ENCODE measurements at places on chromosomes 7 and 10.

- DNase-seq, result peak; percentile 1
Observed at GRCh38 chr10:115706488-115707076, 566.4 kb downstream of the GFRA1 start.

DNA sequence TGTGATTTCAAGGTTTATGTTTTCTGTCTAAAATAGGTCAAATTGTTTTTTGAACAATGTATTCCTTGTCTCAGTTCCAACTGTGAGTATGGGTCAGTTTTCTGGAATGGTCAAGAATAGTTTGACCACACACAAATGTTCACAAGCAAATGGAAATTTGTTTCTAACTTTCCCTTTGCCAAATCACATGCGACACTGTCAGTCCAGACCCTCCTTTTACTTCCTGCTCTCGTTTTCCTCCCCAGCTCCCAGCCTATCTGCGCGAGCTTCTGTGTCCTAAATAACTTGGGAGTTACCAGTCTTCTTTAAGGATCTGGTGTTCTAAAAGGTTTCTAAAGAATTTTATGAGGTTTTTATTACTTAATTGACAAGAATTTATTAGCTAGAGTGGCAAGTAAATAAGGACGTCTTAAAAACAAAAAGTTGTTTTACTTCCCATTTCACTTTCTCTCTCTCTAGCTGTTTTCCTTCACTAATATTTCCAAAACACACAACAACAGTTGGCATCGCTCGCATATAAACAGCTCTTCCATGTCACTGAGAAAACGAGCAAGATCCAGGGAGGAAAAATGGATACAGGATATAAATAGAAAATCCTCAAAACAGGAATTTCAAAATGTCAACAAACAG, 266.1 kb upstream of the KLF6 start:
- no peak for DNase-seq

DNA sequence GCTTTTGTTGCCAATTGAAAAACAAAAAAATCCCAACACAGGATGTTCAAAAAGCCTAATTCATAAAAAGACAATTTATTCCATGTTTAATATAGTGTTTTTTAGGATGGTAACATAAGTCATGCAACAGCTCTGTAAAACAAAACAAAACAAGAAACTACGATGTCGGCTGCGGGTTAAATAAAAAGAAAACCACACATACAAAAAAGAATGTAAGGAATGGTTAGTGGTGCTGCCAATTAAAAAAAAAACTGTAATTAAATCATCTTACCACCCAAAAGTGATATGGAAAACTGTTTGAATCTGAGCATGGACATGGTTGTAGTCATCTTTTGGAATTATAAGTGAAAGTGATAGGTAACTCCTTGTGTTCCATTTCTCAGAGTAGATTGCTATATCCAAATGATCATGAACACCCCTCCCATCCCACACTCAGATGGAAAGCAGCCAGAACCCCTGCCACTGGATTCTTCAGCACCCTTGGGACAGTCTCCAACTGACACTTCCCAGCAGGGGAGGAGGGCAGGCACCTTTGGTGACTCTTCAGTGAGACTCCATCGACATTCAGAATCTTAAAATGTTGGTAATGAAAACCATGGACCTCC, 14.3 kb upstream of the DAGLB start:
- DNase-seq, result no peak

GRCh38 chr10:79376078-79376628, 28.9 kb downstream of the PPIF start:
- no peak for DNase-seq

DNA sequence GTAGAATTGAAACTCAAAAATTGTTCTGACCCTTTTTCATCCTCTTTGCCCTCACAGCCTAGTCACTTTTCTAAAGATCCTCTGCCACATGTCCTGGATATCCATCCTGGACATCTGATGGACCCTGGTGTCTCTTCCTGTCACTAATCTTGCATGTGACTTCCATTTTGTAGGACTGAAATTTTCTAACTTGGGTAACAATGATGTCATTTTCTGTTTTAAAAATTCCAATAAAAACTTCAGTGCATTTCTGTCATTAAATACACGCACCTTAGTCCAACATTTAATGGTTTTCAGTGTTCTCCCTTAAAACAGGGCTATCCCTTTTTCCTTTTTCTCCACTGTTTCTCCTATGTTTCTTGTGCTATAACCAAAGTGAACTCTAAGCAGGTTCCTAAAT, 684.9 kb upstream of the ANKRD30A start:
- no peak for DNase-seq

DNA sequence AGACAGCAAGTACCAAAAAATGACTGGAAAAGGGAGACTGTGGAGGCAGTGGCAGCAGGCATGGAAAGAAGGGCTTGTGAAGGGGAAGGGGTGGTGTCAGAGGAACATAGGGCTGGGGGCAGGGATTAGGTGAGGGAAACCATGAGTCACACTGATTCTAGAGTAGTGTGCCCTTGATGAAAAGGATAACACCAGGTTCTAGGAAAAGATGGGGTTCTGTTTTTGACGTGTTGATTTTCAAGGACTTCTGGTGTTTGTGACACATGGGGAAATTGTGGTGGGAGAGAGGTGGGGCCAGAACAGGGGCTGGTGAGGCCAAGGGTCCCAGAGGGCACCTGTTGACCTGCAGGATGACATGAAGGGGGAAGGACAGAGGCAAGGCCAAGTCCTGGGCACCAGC, 57.1 kb downstream of the FIGNL1 start:
- DNase-seq, result no peak

GRCh38 chr7:26667514-26668133, 196.8 kb downstream of the SKAP2 start:
- DNase-seq, result peak; percentile 26

- DNase-seq, result no peak
Observed at GRCh38 chr7:148241700-148242293, 348.8 kb upstream of the C7orf33 start.

- DNase-seq, result no peak
Observed at GRCh38 chr7:130777426-130777825, 43.4 kb upstream of the KLF14 start.

- no peak for DNase-seq
Observed at GRCh38 chr10:80545258-80545881, 7.7 kb downstream of the SH2D4B start.
